ENCODE measurements at places on chromosomes 5 and 9. TPM values are rescaled to one million over a fixed set of nuclear protein-coding genes. Genes with fewer than 3 reads are reported as not detected.

The PSAT1 gene
- 6.4 TPM for total RNA-seq

The RASGEF1C gene
- 0.65 TPM for total RNA-seq

The PRRX2 gene
- 5.3 TPM for total RNA-seq

The ITK gene
- 1.6 TPM for total RNA-seq

The SLC38A9 gene
- total RNA-seq, result 10.1 TPM

The DND1 gene
- total RNA-seq, result 0.44 TPM

The IL12B gene
- not detected for total RNA-seq

The OR1Q1 gene
- total RNA-seq, result not detected

The DRD1 gene
- 0.15 TPM for total RNA-seq

The ACOT12 gene
- not detected for total RNA-seq

The TNFSF8 gene
- total RNA-seq, result 1.2 TPM

The TAS2R1 gene
- not detected for total RNA-seq

The WNT8A gene
- not detected for total RNA-seq

The TMEM215 gene
- total RNA-seq, result not detected

The PTGES gene
- 7.9 TPM for total RNA-seq

The BNC2 gene
- total RNA-seq, result 100.0 TPM

The SAXO1 gene
- total RNA-seq, result not detected

The MELK gene
- total RNA-seq, result 0.10 TPM

The LRRC14B gene
- 35.9 TPM for total RNA-seq

The CLK4 gene
- total RNA-seq, result 17.5 TPM

The GADD45G gene
- total RNA-seq, result 107 TPM

The JAKMIP2 gene
- total RNA-seq, result 0.29 TPM

The PCDHGB3 gene
- total RNA-seq, result 3.9 TPM

The SPOCK1 gene
- 213 TPM for total RNA-seq

The PDCD1LG2 gene
- 3.6 TPM for total RNA-seq

The LCN10 gene
- 9.3 TPM for total RNA-seq

The TEK gene
- 19.2 TPM for total RNA-seq

The TIFAB gene
- total RNA-seq, result not detected

The CD14 gene
- total RNA-seq, result 73.9 TPM

The CBY3 gene
- not detected for total RNA-seq

The RABL6 gene
- total RNA-seq, result 61.6 TPM

The MEGF10 gene
- total RNA-seq, result 1.1 TPM

The BARHL1 gene
- total RNA-seq, result not detected

The HNRNPA0 gene
- 14.3 TPM for total RNA-seq

The CDC26 gene
- 33.3 TPM for total RNA-seq

The SPATA6L gene
- 1.3 TPM for total RNA-seq

Data from left cardiac atrium (tissue), 4 donors.